ENCODE measurements at places on chromosomes 1 and 21. TPM values are rescaled to one million over a fixed set of nuclear protein-coding genes. Genes with fewer than 3 reads are reported as not detected.

KIAA1614 gene
- polyA plus RNA-seq = 2.4 TPM

CLIC6 gene
- polyA plus RNA-seq = 5.5 TPM

ITLN1 gene
- polyA plus RNA-seq = 15.1 TPM

LAPTM5 gene
- polyA plus RNA-seq = 8.6 TPM

CD1E gene
- polyA plus RNA-seq = not detected

CACHD1 gene
- 2.9 TPM for polyA plus RNA-seq

GJA8 gene
- polyA plus RNA-seq = not detected

CFHR3 gene
- 0.15 TPM for polyA plus RNA-seq

ACOT11 gene
- 5.1 TPM for polyA plus RNA-seq

LCK gene
- 0.80 TPM for polyA plus RNA-seq

GUCA2B gene
- polyA plus RNA-seq = 0.80 TPM

PRKACB gene
- polyA plus RNA-seq = 7.3 TPM

COL8A2 gene
- 0.42 TPM for polyA plus RNA-seq

CASZ1 gene
- 16.0 TPM for polyA plus RNA-seq

MYBPH gene
- polyA plus RNA-seq = not detected

CD2 gene
- polyA plus RNA-seq = 0.72 TPM

GALNT2 gene
- polyA plus RNA-seq = 24.2 TPM

CLEC20A gene
- polyA plus RNA-seq = not detected

F13B gene
- polyA plus RNA-seq = not detected

ADGRB2 gene
- 0.49 TPM for polyA plus RNA-seq
